ENCODE measurements at places on chromosomes 11 and 22.

GRCh38 chr11:124445646-124446150, at the start of gene OR8B8:
Gene OR8B8, minus strand, starts transcription at chr11:124445696. Its CDS starts 4,611 bp downstream, at chr11:124441085.
- DNase-seq, result no peak

- DNase-seq, result peak; percentile 57
Observed at GRCh38 chr11:130894322-130895025, 21.8 kb downstream of the SNX19 start.

DNA sequence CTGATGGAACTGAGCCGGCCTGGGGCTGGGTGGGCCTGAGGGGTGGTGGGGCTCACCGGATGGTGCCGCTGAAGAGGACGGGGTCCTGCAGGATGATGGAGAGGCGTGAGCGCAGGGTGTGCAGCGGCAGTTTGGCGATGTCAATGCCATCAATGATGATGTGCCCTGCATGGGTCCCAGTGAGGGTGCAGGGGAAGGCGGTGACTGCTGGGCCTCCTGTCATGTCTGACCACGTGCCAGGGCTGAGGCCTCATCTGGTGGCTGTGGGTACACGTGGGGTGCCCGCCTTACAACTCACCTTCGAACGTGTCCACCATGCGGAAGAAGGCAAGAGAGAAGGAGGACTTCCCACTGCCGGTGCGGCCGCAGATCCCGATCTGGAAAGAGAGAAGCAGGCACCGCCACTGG, 7.1 kb upstream of the KCNJ11 start:
- no peak for DNase-seq

DNA sequence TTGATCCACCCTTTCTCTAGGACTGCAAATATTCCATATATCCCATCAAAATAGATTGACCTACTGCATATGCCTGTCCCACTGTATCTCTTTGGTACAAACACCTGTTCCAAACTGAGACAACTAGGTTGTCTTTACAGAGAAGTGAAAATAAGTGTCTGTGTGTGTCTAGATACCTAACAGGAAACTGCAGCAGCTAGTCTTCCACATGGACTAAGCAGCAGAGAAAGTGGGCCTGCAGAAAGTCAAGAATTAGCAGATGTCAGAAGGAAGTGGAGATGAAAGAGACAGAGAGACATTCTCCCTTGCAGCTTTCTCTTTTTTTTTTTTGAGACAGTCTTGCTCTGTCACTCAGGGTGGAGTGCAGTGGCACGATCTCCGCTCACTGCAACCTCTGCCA, 3.9 kb upstream of the RAB39A start:
- DNase-seq, result no peak

GRCh38 chr22:49243965-49244364, 583.7 kb downstream of the BRD1 start:
- no peak for DNase-seq

- DNase-seq, result no peak
Observed at GRCh38 chr11:83455356-83455755, 169.2 kb upstream of the CCDC90B start.

- DNase-seq, result no peak
Observed at GRCh38 chr11:65047581-65048422, 6.8 kb downstream of the SAC3D1 start.

DNA sequence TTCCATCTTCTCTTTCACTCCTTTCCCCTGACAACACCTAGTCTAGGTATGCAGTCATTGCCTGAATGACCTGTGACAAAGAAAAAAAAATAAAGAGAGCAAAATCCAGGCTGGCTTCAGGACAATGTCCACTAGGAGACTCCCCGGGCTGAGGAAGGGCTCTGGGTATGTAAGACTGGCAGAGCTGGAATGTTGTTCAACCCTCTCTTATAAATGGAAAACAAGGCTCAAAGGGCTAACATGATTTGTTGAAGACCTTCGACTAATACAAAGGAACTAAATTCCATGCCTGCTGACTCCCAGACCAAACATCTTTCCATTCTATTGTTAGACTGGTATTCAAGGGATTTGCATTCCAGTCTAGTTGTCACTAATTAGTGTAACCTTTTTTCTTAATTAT, 122.2 kb downstream of the ARL14EP start:
- no peak for DNase-seq

DNA sequence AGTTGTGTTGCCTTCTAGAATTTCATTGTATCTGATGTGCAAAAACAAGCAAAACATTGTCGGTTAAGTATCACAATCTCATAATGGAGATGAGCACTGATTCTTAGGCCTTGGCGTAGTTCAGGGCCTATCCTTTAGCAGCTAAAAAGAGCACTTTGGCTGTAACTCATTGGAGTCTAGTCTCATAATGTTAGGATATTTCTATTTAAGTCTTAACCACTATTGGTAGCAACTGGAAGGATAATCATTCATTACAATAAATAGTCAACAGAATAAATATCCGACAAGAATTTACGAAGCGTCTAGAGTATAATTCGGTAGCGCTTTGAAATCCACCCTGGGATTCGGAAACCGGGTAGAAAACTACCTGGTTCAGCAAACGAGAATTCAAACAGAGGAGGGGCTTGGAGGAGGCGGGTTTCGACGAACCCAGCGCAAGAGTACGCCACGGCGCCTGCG, 461 bp upstream of the EED start:
- DNase-seq, result no peak

- no peak for DNase-seq
Observed at GRCh38 chr11:15675683-15676082, 561.0 kb downstream of the INSC start.

DNA sequence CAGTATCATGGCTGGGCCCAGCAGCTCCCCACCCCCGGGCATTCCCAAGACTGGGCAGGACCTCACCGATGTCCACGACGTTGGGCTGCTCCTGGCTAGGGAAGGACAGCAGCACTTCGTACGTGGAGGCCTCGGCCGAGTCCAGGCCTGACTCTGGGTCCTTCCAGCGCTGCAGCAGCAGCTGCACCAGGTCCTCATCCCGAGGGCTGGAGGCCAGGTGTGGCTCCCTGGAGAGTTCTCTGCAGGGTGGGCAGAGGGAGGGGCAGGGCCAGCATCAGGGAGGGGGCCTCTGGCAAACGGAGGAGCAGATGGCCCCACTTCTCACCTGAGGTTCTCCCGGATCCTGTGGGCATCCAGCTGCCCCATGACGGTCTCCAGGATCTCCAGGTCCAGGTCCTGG, 341 bp downstream of the NAALADL1 start:
- no peak for DNase-seq

GRCh38 chr11:69801513-69802335, 17.5 kb downstream of the FGF3 start:
- DNase-seq, result no peak

GRCh38 chr22:40493441-40493840, 123.0 kb downstream of the SGSM3 start:
- DNase-seq, result no peak

GRCh38 chr22:23750714-23751440, at the start of gene ZNF70:
Gene ZNF70, minus strand, starts transcription at chr22:23751112. Its CDS starts 5,972 bp downstream, at chr22:23745140.
- no peak for DNase-seq

DNA sequence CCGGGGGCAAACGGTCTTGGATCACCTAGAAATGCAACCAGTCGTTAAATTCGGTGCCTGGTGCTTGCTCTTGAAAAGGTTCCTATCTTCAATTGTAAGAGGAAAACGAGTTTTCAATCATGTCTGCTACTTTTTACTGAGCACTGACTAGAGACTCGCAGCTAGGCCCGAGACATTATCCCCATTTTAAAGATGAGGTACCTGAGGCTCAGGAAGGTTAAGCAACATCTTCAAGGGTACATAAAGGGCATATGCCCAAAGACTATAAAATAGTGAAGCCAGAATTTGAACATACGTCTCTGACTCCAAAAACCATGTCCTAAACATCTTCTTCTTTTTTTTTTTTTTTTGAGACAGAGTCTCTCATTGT, 638 bp upstream of the PISD start:
- DNase-seq, result no peak

GRCh38 chr11:132977746-132978145, 554.6 kb downstream of the OPCML start:
- DNase-seq, result no peak

GRCh38 chr11:131944736-131945135, 574.3 kb downstream of the NTM start:
- DNase-seq, result no peak

GRCh38 chr11:45730014-45730413, 64.6 kb upstream of the CHST1 start:
- DNase-seq, result no peak

- DNase-seq, result no peak
Observed at GRCh38 chr11:3044004-3044403, 13.2 kb downstream of the CARS1 start.

- no peak for DNase-seq
Observed at GRCh38 chr11:43830928-43831440, 49.6 kb upstream of the ALKBH3 start.

GRCh38 chr22:18156878-18157713, 7.1 kb downstream of the USP18 start:
- DNase-seq, result peak; percentile 32

GRCh38 chr22:45418056-45418769, 4.7 kb downstream of the RIBC2 start:
- no peak for DNase-seq

DNA sequence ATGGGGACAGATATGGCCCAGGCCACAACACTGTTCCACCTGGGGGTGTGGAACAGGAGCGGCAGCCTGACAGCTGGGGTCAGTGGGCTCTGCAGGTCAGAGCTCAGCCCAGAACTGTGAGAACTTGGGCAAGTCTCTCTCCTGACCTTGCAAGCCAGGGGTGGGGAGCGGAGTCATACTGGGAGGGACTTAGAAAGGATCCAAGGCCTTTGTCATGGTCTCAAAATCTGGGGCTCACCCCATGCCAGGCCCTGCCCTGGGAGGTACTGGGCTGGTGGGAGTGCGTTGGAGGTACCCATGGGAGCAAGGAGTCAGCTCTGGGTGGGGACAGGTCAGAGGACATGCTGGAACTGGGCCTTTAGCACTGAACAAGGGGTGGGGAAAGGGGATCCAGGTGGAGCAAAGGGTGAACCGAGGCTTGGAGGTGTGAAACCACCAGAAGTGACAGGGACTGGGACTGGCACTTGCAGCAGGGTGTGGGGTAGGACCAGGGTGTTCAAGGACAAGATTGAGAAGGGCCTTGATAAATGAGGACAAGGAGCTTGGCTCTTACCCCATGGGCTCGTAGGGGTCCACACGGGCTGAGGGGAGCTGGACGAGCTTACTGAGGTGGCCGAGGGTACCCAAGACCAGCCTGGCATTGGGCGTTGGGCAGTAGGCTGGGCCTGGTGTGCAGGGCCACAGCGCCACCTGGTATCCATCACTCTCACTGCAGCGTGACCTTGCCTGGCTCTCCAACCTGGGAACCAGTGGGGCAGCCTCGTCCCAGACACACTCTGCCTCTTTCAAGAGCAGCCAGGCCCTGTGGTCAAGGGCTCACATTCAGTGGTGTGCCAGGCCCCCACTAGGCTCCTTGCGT, 7.4 kb upstream of the PMM1 start:
- peak; percentile 49 for DNase-seq

DNA sequence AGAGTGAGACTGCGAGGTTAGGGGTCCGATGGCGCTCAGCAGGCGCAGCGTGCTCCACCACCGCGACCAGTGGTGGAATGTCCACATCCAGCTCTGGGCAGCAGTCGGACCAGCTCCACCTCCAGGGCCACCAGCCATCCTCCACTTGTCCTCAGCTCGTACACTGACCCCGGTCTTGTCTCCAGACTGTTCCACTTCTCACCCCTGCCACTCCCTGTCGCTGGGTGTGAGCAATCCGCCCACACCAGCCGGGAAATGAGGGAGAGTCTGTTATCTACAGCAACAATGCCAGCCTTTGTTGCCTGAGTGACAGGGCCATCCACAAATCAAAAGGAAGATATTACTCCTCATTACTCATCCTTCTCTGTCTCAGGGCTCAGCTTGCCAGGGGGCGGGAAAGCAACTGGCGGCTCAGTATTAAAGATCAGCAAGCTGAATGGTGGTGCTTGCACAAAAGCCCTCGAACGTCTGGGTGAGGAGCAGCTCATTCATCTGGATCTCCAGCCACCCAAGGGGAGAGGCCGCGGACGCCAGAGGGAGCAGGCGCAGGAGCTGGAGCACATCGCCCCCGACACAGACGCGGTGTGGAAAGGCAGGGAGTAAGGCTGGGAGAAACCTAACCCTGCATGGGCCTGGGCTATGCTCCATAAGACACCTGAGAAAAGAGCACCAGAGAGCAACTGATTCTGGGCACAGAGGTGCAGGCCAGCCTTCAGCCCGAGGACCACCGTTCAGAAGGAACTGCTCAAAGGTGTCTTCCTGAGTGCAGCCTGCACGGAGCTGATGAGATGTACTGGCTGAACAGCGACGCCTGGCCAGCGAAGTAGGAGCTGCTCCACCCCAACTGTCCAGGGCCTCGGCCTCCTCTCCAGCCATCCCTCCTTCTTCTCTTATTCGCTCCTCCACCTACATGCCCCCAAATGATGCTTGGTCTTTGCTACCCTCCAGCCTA, 21.9 kb downstream of the IGSF9B start:
- peak; percentile 69 for DNase-seq

- DNase-seq, result no peak
Observed at GRCh38 chr22:48554893-48555572, 1272.6 kb downstream of the BRD1 start.

GRCh38 chr22:38930512-38930911, 26.9 kb upstream of the APOBEC3A start:
- DNase-seq, result no peak
